ENCODE measurements at places on chromosomes 1 and 21. TPM values are rescaled to one million over a fixed set of nuclear protein-coding genes. Genes with fewer than 3 reads are reported as not detected.

Gene ZNF683
- 0.47 TPM for total RNA-seq

Gene TRPM2
- 8.7 TPM for total RNA-seq

Gene MROH7
- total RNA-seq: 0.38 TPM

Gene TSPEAR
- total RNA-seq: 0.31 TPM

Gene EXTL1
- total RNA-seq: 0.14 TPM

Gene PLA2G2C
- not detected for total RNA-seq

Gene OR2AJ1
- not detected for total RNA-seq

Gene KRTAP12-3
- total RNA-seq: not detected

Gene MCOLN2
- total RNA-seq: 1.4 TPM

Gene MEGF6
- 8.6 TPM for total RNA-seq

Gene BEST4
- 0.41 TPM for total RNA-seq

Gene CACNA1S
- total RNA-seq: not detected

Gene SPRR5
- not detected for total RNA-seq

Gene LAX1
- 0.31 TPM for total RNA-seq

Gene CDKN2C
- 10.2 TPM for total RNA-seq

Gene CCDC185
- total RNA-seq: not detected

Gene VSIG8
- not detected for total RNA-seq

Gene CACHD1
- total RNA-seq: 7.1 TPM

Gene C1orf185
- total RNA-seq: not detected

Gene IGSF21
- total RNA-seq: 0.28 TPM

Gene PKLR
- total RNA-seq: not detected

Gene LDLRAD1
- total RNA-seq: 0.19 TPM

Measured in pancreas (tissue), 10 donors.